ENCODE measurements at places on chromosomes 7 and 10. TPM values are rescaled to one million over a fixed set of nuclear protein-coding genes. Genes with fewer than 3 reads are reported as not detected.

DNA sequence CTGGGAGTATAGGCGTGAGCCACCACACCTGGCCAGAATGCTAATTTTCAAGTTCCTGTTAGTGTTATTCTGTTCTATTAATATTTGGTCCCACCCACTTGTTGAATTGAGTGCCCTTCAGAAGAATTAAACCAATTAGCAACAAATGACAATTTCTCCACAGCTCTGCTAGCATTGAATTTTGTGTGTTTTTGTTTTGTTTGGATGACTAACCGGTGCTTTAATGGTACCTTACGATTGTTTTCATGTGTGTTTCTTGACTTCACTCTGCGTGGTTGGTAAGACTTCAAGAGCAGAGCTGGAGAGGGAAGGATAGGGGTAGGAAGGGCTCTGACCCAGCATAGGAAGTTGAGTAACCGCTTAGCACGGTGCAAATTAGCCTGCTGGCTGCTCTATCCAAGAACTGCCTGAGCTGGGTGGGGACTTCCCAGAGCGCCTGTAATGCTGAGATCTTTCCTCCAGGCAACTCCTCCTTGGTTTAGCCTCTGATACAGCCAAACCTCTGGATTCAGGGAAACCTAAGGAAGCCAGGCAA is 4.6 kb downstream of the ARPC1B start:
- H3K36me3 ChIP-seq: peaks cover 15% of the 10 kb centered on the region
- peak overlapping the region; percentile 31 for H3K4me3 ChIP-seq
- no peak for DNase-seq
- peaks cover 52% of the 10 kb centered on the region for H3K4me1 ChIP-seq
- peak overlapping the region; percentile 92 for H3K27ac ChIP-seq

DNA sequence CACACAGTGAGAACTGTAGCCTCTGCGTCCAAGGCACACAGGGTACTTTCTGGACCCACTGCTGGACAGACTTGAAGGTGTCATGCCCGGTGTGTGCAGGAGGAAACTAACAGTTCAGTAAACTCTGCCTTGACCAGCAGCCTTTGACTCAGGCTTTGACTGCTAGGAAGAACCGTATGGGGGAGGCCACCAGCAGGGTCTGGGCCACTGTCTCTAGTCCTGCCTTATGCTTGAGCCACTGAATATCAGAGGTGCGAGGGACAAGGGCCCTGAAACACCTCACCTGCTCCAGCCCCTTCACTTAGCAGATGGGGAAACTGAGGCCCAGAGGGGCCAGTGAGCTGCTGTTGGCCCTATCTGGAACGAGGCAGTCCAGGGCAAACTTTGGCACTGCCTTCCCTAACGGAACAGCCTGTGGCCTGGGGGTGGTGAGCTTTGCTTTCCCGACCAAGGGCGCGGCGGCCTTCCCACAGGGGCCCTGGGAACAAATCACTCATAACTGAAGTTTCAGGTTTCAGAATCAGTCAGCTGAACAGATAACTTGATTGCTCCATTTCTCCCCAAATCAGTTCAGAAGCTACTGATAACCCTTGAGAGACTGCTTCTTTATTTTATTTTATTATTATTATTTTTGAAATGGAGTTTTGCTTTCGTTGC is 130.0 kb downstream of the FAM53B start:
- no peak overlapping the region for H3K27ac ChIP-seq
- no peak for DNase-seq
- peaks cover 12% of the 10 kb centered on the region for H3K36me3 ChIP-seq
- H3K4me1 ChIP-seq: peaks cover 48% of the 10 kb centered on the region
- no peaks in the 10 kb centered on the region for H3K27me3 ChIP-seq

DNA sequence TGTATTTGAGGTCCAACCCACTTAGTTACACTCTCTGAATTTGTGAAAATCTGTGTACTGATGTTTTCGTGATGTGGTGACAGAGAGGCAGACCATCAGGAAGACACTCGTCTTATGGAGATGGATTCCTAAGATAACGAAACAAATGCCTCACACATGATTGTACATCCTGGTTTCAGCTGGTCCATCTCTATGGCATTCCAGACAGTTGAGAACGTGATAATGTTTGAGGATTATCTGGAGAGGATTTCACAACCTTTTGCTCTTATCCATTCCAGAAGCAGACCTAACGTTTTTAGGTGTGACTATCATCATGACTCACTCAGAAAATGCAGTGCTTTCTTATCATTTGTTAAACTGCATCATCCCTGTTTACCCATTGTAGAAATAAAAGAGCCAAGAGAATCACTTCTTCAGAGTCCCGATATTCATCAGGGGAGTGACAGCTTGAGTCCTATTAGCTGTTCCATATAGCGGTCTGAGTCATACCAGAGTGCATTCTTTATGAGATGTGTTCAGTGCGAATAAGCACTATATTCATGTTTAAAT is 74.5 kb downstream of the BMPER start:
- H3K4me3 ChIP-seq: no peak overlapping the region
- no peaks in the 10 kb centered on the region for H3K27me3 ChIP-seq
- H3K36me3 ChIP-seq: no peaks in the 10 kb centered on the region
- DNase-seq: no peak

DNA sequence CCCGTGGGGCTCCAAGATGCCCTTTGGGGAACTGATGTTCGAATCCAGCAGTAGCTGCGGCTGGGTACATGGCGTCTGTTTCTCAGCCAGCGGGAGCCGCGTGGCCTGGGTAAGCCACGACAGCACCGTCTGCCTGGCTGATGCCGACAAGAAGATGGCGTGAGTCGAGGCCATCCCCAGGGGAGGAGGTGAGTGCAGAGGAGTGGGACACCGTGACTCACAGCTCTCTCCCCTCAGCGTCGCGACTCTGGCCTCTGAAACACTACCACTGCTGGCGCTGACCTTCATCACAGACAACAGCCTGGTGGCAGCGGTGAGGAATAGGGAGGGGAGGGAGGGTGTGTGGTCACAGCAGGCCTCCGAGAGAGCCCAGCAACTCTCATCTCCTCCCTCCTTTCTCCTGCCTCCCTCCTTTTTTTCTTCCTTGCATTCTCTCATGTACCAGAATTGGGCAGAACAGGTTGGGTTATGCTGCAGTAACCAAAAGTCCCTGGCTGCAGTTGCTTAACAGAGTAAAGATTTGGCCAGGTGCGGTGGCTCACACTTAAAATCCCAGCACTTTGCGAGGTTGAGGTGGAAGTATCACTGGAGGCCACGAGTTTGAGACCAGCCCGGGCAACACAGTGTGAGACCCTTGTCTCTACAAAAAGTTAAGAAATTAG is 16.5 kb downstream of the ARPC1B start:
- peaks cover 19% of the 10 kb centered on the region for H3K4me1 ChIP-seq
- H3K4me3 ChIP-seq: no peak overlapping the region
- no peak for DNase-seq
- peaks cover 71% of the 10 kb centered on the region for H3K36me3 ChIP-seq

DNA sequence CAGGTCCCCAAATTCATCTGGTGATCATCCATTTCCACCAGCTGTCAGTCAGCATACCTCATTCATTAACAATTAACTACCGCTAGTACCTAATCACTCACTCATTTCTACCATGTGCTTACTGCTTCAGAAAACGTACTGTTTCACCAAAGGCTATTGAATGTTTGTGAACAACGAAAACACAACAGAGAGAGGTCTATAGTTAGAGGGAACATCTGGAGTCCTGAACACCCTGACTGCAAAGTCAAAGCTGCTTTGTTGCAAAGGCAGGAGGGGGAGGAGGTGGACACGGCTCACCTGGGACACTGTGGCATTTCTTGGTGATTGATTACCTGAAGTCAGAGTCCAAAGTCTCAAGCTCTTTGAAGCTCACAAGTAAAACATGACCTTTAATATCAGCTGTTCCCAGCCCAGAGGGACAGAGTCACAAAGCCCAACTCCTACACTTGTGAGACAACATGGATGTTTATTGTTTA is 342.3 kb upstream of the ADARB2 start:
- no peaks in the 10 kb centered on the region for H3K36me3 ChIP-seq
- no peaks in the 10 kb centered on the region for H3K27me3 ChIP-seq
- no peaks in the 10 kb centered on the region for H3K4me1 ChIP-seq

GRCh38 chr7:130263130-130263529 is 3.5 kb upstream of the CPA2 start:
- H3K4me3 ChIP-seq: no peak overlapping the region
- no peaks in the 10 kb centered on the region for H3K4me1 ChIP-seq
- no peaks in the 10 kb centered on the region for H3K36me3 ChIP-seq
- DNase-seq: no peak
- H3K27me3 ChIP-seq: no peaks in the 10 kb centered on the region

- no peaks in the 10 kb centered on the region for H3K36me3 ChIP-seq
- peaks cover 15% of the 10 kb centered on the region for H3K4me1 ChIP-seq
- H3K4me3 ChIP-seq: no peak overlapping the region
- peaks cover 5% of the 10 kb centered on the region for H3K27me3 ChIP-seq
- DNase-seq: no peak
Observed at GRCh38 chr10:93598157-93598556, 2.9 kb downstream of the RBP4 start.

DNA sequence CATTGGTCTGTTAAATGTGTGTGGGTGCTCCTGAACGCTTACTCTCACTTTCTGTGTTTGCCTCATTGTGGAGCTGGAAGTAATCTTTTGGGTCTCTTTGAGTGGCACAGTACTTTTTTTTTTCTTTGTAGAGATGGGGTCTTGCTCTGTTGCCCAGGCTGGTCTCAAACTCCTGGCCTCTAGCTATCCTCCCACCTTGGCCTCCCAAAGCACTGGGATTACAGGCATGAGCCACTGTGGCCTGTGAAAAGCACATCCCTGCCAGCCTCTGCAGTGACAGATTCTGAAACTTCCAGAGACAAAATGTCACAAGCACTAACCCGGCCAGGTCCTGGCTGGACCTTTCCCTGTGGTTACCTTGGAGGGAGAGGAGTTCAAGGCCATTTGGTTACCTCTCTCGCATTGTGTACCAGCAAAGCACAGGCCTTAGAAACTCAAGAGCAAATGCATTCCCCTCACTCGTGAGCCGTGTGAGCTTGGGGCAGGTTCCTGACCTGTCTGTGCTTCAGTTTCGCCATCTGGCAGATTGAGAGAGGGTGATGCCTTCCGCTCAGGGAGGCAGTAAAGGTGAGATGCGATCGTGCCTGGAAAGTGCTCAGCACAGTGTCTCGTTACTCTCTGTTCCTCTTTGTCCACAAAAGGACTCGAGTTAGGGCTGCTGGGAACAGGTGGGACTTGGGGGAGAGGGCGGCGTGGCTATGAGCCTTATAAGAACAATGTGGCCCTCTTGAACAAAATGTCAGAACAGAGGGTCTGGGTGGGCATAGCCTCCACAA is 72.6 kb upstream of the SEPHS1 start:
- no peaks in the 10 kb centered on the region for H3K36me3 ChIP-seq
- H3K4me3 ChIP-seq: no peak overlapping the region
- no peaks in the 10 kb centered on the region for H3K4me1 ChIP-seq
- DNase-seq: no peak
- H3K27me3 ChIP-seq: no peaks in the 10 kb centered on the region

GRCh38 chr10:118694848-118695247 is 59.9 kb downstream of the CACUL1 start:
- H3K27ac ChIP-seq: no peak overlapping the region
- H3K4me3 ChIP-seq: no peak overlapping the region
- peaks cover 4% of the 10 kb centered on the region for H3K4me1 ChIP-seq
- H3K36me3 ChIP-seq: no peaks in the 10 kb centered on the region
- no peak for DNase-seq

GRCh38 chr7:77415476-77415822 is 700 bp downstream of the GSAP start:
- H3K27ac ChIP-seq: peak overlapping the region; percentile 92
- H3K27me3 ChIP-seq: no peaks in the 10 kb centered on the region
- peaks cover 28% of the 10 kb centered on the region for H3K4me1 ChIP-seq
- H3K36me3 ChIP-seq: no peaks in the 10 kb centered on the region
- DNase-seq: peak; percentile 36
- peak overlapping the region; percentile 64 for H3K4me3 ChIP-seq

DNA sequence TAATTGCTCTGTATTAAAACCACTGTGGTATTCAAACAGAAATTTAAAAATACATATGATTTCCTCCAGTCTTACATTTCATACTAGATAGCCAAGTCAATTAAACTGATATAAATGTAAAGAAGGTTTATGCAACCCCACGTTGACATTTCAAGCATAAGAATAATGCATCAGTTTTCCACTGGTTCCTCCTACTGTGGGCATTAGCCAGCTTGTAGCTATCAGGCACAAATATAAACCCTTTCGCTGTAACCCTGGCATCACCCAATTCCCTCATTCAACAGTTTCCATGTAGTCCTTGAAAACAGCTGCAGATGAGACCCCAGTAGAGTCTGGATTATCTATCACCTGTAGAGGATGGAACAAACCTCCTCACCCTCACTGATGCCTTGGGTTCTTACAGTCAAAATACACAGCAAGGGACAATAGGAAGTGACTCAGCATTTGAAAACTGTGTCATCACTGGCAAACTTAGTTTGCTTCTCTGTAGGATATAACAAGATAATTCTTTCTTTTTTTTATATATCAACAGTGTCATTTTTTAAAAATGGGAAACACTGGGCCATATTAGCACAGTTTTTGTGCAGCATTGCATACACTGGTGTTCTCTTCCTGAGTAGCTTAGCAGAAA is 113.0 kb downstream of the PDE1C start:
- no peak for DNase-seq
- H3K4me1 ChIP-seq: peaks cover 8% of the 10 kb centered on the region
- H3K36me3 ChIP-seq: no peaks in the 10 kb centered on the region
- H3K27me3 ChIP-seq: no peaks in the 10 kb centered on the region

- H3K36me3 ChIP-seq: no peaks in the 10 kb centered on the region
- no peak for DNase-seq
- no peaks in the 10 kb centered on the region for H3K27me3 ChIP-seq
Observed at GRCh38 chr7:148434181-148434757, 156.3 kb upstream of the C7orf33 start.

DNA sequence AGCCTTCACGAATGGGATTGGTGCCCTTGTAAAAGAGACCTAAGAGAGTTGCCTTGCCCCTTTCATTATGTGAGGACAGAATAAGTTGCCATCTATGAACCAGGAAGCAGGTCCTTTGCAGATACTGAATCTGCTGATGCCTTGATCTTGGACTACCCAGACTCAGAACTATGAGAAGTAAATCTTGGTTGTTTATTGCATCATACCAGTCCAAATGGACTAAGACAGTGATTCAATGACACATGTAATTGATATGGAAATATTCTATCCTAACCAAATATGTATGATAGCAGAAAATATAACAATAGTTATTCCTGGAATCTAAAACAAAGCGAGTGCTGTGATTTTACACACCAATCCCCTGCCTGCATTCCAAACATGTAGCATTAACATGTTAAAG is 17.0 kb upstream of the LYZL1 start:
- DNase-seq: no peak
- no peak overlapping the region for H3K27ac ChIP-seq
- no peaks in the 10 kb centered on the region for H3K36me3 ChIP-seq
- H3K4me1 ChIP-seq: no peaks in the 10 kb centered on the region
- H3K27me3 ChIP-seq: no peaks in the 10 kb centered on the region

The ATOH7 gene
- not detected for total RNA-seq

The VWA2 gene
- 8.3 TPM for total RNA-seq

The ZNF679 gene
- total RNA-seq: not detected

The CDNF gene
- 0.89 TPM for total RNA-seq
